ENCODE measurements at places on chromosomes 4 and X.
A peak's percentile ranks its signal among the peaks of the same experiment; 100 is the strongest.

DNA sequence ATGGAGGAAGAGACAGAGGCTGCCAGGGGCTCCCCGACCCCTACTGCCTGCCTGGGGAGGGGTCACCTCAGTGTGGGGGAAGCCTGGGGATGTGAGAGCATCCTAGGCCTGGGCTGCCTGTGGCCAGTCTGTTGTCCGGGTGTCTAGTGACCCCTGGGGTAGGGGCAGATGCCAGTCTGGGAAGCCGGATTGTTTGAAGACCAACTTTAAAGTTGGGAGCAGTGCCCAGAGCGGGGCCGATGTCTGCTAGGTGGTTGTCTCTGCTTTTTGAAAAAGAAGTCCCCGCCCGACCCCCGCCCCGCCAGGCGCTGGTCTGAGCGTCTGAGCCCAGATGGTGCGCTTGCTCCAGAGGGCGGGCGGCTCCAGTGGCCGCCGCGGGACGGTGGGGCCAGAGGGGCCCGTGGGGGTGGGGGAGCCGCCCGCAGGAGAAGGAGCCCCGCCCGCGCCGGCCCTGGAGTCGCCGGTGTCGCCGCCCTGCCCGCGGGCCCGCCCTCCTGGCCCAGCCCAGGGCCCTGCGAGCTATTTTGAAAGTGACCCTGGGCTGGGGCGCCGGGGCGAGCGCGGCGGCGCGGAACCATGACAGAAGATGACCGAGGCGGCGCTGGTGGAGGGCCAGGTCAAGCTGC, at the start of gene DOK7:
Gene DOK7 (plus strand): TSS at position 517 of the 626 bp plus-strand sequence. CDS start 70 bp downstream, at position 587.
- no peak for ATAC-seq

- no peak for ATAC-seq
Observed at GRCh38 chr4:167399201-167399600, 164.9 kb upstream of the SPOCK3 start.

- no peak for ATAC-seq
Observed at GRCh38 chrX:1492421-1493012, 39.8 kb upstream of the ASMTL start.

DNA sequence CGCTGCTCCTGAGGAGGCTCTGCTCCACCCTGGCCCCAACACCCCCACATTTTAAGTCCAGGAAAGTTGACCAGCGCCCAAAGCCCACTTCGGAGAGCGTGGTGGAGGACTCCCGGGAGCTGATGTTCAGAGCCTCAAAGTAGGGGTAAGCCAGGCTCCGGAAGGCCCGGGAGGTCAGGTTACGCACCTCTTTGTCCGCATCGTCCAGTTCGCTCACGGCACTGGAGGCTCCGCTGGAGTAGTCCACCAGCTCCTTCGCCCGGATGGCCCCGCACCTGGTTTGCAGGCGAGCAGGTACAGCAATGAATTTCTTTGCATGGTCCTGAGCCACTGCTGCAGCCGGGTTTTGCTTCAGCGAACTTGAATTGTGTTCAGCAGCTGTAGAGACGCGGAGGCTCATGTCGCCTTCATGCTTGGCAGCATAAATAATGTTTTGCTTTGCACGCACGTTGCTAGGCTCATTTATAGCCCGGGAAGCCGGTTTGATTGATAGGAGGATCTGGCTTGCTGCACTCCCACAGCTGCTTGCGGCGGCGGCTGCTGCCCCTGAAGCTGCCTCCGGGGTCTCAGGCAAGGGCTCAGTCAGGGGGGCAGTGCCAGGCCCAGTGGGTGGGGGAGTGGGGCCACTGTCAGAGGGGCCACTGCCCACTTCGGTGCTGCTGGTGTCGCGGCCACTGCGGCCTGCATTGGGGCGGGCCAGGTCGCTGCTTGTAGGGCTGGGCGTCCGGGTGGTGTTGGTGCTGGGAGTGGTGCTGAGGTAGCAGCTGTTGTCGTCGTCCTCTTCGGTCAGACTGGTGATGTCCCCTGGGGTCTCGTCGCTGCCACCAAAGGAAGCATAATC, 4.8 kb downstream of the C4orf54 start:
- no peak for ATAC-seq

DNA sequence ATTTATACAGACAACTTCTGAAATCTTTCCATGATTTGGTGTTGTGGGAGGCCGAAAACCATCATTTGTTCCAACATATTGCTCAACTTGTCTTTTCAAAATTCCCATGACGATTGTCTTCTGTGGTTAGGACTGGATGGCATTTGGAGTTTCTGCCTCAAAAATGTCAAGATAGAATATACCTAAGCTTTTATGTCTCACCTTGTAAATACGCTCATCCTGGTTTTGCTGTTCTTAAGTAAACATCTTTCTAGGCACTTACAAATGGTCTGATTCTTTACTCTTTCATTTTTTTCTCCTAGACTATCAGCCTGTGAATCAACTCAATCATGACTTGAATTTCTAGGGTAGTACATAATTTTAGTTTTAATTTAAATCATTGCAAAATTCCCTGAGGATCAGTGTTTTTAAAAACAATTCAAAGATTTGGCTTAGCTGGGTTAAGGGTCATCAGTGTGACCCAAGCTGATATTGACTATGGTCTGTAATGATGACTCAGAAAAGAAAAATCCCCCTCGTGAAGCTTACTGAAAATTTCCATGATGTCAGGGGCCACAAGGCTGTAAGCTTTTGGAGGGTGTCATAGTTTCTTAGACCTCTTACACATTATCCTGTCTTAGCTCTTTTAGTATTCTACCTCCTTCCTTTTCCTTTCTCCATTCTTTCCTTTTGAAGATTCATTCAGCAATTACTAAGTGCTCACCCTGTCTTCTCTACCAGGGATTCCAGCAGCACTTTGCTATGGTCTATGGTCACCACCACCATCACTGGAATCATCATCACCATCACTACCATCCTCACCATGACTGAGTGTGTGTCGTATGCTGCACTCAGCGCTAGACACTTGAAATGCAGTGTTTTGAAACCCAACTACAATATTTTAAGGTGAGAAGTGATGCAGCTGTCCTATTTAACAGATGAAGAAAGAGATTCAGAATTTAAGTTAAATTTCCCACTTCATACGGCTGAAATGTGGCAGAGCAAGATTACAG, 124.4 kb downstream of the CPE start:
- ATAC-seq: peak; percentile 50

DNA sequence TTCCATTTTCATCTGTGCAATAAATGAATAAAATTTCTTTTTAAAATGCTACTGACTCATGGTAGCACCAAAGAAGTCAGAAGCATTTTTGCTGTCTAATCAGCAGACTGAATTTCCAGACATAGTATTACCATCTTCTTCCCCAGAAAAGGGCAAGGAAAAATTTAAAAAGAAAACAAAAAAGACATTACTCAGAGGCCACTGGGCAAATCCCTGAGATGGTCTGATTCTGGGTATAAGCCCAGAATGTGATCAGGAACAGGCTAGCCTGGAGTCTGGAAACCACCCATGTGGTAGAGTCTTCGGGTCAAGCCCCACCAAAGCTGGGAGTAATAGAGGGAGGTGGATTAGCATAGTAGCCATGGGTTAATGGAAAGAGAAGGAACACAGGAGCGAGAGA, 342.8 kb downstream of the FBXW7 start:
- ATAC-seq: no peak

GRCh38 chr4:152070854-152071253, 310.0 kb upstream of the GATB start:
- ATAC-seq: no peak

DNA sequence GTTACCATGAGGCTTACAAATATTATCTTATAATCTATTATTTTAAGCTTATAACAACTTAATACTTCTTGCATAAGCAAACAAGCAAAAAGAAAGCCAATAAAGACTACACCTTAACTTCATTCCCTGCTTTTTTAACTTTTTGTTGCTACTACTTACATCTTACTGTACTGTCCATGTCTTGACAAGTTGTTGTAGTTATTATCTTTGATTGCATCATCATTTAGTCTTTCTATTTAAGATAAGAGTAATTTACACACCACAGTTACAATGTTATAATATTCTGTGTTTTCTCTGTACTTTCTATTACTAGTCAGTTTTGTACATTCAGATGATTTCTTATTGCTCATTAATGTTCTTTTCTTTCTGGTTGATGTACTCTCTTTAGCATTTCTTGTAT, 346.6 kb downstream of the SMARCA1 start:
- no peak for ATAC-seq

DNA sequence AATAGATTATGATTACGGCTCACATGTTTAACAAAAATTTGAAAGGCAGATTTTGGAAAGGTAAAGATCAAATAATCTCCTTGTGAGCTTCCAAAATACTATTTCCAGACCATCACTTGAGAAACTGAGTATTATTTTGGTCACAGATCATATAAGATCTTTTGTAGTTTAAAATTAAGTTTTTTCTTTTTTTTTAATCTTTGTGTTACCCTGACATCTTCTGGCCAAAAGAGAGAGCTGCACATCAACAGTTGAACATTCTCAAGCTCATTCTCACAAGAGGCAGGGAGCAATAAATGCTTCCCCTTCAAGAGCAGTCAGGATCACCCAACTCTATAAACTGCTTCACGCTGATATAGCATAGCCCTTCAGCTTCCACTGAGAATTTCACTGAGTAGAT, 15.9 kb downstream of the TMEM192 start:
- ATAC-seq: no peak

- peak; percentile 8 for ATAC-seq
Observed at GRCh38 chrX:38327775-38328081, 419 bp upstream of the RPGR start.

DNA sequence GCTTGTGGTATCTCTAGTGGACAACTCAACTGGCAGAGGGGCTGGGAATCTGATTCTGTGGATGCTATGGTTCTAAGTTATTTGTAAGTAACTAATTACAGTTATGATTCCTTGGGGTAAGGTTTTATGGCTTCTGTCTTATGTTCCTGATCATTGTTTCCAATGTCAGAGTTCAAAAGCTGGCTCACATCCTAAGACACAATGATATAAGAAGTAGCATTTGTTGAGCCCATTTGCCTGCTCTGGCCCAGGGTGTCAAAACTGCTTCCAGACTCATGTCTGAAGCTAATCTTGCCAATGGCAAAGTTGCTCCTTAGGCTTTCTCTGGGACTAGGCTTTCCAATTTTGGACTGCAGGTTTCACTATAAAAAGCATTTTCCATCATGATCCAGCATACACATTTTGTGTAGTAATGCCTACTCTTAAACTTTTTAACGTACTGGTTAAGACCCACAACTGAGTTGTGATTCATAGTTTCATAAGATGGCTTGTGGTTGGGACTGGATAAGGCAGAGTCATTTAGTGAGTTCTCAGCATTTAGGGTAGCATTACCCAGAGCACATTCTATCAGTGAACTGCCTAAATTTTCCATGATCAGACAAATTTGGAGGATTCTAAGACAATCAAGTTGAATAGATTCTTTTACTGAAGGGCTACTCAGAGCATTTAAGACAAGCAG, 50.0 kb downstream of the CCNI start:
- ATAC-seq: peak; percentile 87

DNA sequence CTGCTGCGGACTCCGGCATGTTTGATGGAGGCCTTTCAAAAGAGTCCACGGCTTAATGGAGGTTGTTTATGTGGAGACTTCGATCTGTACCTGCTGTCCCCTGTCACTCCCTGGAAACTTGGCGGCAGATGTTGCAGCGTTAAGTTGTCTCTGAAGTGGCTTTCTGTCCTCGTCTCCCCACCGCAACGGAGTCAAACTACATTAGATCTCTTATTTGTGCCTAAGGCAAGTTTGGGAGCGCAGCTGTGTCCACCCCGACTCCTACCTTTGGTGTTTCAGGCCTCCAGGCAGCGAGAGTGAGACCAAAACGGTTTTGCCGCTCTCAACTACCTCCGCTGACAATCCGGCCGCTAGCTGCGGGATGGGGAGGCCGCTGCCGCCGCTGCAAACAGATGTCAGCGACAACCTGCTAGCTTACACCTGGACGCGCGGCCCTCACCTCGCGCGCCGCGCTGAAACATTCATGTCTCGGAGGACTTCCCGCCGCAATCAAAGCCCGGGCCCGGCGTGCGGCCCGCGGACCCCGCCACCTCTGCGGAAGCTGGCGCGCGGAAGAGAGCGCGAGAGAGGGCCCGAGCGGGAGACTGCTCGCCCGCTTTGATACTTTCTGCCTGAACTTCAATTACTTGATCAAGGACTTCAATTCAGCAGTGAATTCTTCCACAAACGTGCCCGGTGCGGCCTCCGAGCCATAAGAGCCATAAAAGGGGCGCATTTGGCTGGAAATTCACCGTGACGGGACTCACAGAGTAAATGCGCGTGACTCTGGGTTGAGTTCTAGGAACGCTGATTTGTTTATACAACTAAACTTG, 108.4 kb downstream of the ANTXR2 start:
- ATAC-seq: no peak

DNA sequence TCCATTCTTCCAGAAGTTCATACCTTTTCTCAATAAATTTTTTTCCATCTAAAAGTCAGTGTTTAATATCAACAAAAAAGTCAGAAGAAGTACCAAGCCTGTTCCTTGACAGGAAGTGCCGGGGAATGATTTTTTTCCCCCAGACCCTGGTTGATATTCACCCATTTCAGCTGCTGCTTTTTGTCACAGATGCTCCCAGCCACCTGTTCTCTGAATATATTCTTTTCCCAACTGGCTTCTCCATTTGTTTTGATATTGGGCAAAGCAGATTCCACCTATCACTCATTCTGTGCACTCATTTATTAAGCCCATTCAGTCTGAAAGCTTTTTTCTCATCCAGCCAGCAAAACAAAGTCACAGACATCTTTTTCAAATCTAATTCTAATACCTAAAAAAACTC, 139.9 kb downstream of the FRMPD4 start:
- no peak for ATAC-seq

- ATAC-seq: no peak
Observed at GRCh38 chr4:81522711-81523110, 51.0 kb upstream of the RASGEF1B start.

DNA sequence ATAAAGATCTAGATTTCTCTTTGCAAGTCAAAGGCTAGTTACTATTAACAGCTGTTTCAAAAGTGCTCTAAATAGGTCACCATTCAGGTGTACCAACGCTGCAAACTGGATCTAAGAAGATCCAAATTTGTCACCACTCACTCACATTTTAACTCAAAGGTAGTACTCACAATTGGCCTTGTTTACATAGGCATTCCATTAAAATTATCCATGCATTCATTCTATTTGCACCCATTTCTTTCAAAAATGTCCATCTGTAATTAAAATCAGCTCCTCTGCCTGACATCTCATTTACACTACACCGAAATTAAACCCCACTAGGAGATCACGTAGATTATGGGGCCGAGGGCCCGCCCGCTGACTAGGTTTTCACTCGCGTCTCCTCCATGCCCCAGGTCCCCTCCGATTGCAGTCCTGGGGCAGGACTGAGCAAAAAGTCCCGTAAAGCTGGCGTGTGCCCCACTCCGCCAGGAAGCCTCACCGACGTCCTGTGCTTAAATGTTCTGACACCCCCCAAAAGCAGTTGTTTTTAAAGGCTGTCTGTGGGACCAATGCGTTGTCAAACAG, 1.3 kb upstream of the ING2 start:
- ATAC-seq: no peak

Data from activated CD4-positive, CD25-positive, alpha-beta regulatory T cell treated with anti-CD3 and anti-CD28 coated beads, Interleukin-2, amount 50 U/mL, for 24 hours (primary cell).